ENCODE measurements at places on chromosomes 13 and 19.

DNA sequence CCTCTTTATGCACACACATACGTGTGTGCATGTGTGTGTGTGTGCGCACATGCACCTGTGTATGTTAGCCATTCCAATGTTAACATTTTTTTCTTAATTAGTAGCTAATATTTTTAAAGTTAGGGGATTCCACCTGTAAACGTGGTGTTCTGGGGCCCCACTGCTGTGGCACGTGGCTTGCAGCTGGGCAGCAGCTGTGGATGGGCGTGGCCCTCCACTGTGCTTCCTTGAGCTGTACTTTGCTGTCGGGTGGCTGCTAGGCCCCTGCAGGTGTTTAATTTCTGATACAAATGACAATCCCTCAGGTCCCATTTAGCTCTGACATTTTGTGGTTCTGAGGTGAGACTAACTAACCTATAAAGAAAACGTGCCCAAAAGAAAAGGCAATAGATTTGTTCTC, 58.9 kb upstream of the GJB6 start:
- no peak for DNase-seq

- DNase-seq = no peak
These were observed 578.2 kb downstream of the MYO16 start for GRCh38 chr13:109207622-109208021.

- DNase-seq = no peak
These were observed 87.9 kb upstream of the WASF3 start for GRCh38 chr13:26469602-26470001.

GRCh38 chr13:27375686-27376326, 48.6 kb upstream of the GTF3A start:
- peak; percentile 59 for DNase-seq

- DNase-seq = no peak
These were observed 148.1 kb downstream of the NHLRC3 start for GRCh38 chr13:39186205-39186875.

- DNase-seq = no peak
These were observed 147.9 kb downstream of the TEX29 start for GRCh38 chr13:111468037-111468959.

DNA sequence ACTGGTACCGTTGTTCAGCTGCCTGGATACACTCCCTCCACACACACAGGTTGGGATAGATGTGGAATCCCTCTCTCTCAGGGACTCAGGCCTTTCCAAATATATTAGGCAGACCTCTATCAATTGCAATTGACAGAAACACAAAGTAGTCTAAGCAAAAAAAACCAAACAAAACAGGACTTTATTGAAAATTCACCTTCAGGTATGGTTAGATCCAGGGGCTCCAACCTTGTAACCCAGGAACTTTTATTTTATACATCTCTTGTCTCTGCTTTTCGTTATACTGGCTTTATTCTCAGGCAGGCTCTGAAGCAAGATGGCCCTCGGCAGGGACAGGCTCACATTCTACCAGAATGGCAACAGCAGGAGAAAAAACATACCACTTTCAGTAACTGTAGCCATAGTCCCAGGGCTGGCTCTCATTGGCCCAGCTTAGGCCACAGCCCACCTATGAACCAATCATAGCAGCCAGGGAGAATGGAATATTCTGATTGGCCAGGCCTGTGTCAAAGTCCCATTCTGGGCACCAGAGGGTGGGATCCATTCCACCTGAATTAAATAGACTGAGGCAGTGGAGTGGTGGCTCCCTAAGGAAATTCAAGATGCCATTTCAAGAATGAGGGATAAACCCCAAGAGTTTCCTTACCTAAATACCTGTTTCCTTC, 13.1 kb upstream of the CEACAM19 start:
- no peak for DNase-seq

DNA sequence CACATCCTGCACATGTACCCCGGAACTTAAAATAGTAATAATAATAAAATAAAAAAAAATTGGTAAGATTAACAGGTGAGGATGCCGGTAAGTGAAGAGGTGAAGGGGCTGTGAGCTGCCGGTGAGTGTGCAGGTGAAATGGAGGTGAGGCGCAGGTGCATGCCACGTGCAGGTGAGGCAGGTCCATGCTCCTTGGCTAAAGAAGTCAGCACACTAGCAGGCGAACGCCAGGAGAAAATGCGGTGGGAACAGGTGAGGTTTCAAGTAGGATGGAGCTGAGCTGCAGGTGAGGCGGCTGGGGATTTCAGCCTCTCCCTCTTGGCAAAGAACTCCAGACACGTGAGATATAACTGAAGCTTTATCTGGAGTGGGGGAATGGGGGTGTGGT, 7.5 kb upstream of the TNFSF14 start:
- DNase-seq = no peak

GRCh38 chr19:56301155-56301554, 13.5 kb downstream of the ZSCAN5A start:
- no peak for DNase-seq

GRCh38 chr13:25280396-25280795, 6.9 kb downstream of the MTMR6 start:
- no peak for DNase-seq

DNA sequence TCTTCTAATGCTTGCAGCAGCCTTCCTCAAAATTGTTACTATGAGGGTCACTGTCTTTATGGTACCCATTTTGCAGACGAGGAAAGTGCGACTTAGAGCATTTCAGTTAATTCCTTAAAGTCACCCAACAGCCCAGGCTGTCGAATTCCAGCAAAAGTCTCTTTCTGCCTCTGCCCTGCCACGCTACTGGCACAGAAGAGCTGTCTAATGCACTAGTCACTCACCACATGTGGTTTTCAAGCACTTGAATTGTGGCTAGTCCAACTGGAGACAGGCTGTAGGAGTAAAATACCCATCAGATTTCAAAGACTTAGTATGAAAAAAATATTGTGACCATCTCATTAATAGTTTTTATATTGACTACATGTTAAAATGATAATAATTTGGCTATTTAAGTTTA, 1.7 kb downstream of the FPR1 start:
- DNase-seq = peak; percentile 26

DNA sequence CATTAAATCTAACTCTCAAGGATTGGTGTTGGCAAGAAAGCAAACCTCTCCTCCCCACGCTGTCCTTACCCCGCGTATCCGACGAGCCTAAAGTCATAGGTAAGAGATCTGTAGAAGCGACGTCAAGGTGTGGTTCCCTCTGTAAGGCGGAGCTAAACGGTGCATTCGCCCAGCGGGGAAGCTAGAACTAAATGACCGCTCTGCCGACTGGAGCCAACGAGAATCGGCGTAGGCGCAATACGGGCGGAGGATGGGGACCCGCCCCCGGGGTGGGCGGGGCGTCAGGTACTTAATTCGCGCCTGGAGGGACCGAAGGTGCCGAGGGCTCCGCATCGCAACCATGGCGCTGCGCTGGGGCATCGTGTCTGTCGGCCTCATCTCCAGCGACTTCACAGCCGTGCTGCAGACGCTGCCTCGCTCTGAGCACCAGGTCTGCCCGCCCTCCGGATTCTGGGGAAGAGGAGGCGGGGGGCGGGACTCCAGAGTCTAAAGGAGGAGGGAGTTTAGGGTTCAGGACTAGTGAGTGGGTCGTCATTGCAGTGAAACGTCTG, at the start of gene DHDH:
Gene DHDH, plus strand, starts transcription at position 318 of the 551 bp plus-strand sequence. Its CDS starts 23 bp downstream, at position 341.
- peak; percentile 48 for DNase-seq

DNA sequence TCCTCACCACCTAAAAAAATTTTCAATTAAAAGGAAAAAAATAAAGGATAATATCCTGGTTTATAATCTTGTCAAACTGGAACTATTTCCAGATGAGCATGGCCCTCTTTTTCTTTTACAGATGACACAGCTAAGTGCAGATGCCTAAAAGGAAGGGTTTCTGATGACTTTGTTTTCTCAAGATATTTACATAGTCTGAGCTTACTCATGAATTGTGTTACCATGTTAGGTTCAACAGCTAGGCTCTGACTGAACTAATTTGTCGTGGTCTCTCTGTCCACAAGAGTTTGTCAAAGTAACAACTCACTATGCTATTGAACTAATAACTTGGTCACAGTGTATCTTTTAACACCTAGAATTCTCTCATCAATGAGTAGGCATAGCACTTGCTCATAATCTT, 780.8 kb downstream of the GPC5 start:
- DNase-seq = no peak

- DNase-seq = peak; percentile 9
These were observed 1443.1 kb downstream of the PCDH9 start for GRCh38 chr13:65787082-65787481.

- no peak for DNase-seq
These were observed 14.1 kb downstream of the CFD start for GRCh38 chr19:873561-874041.

GRCh38 chr13:41588899-41589298, 131.5 kb downstream of the RGCC start:
- peak; percentile 94 for DNase-seq

- DNase-seq = no peak
These were observed 116.9 kb downstream of the CCNA1 start for GRCh38 chr13:36549126-36549702.

- peak; percentile 46 for DNase-seq
These were observed 4.4 kb downstream of the SPC24 start for GRCh38 chr19:11151181-11151580.

DNA sequence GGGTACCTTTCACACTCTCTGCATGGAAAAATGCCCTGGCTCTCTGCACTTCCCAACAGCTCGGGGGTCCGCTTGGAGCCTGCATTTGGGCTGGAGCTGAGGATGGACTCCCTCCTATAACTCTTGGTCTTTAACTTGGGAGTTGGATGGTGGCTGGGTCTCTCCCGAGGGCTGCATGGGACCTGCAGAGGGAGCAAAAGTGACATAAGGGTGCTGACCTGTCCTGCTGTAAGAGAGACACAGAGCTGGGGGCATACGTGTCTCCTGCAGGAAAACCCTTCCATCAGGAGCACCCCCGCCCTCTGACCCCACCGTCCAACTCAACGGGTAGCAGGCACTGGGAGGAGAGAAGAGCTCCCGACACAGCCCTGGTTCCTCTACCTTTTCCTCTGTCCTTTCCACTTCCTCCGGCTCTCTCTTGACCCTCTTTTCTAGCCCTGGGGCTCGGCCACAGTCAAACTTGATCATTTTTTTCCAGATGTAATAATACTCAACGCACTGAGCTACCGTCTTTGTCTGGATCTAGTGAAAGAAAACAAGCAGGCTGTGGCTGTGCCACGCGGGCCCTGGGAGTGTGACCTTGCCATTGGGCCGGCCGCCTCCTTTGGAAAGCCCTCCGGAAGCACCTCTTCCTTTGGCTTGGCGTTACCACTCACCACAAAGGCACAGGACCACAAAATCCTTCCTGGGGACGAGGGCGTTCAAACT, 6.8 kb upstream of the NAPA start:
- no peak for DNase-seq

- peak; percentile 3 for DNase-seq
These were observed 269.3 kb upstream of the MIR17HG start for GRCh38 chr13:91078093-91078679.

DNA sequence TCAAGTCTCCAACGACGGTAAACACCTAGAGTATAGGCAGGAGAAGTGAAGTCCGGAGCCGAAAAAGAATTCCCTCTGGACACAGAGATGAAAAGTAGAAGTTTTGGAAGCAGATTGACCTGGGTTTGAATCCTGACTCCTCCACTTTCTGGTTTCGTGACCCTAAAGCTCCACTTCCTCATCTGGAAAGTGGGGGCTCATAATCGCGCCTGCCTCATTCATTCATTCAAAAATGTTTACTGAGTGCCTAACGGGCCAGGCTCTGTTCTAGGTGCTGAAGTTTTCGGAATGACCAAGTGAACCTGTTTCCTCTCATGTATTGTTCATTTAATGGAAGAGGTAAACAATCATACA, 7.1 kb upstream of the EML2 start:
- DNase-seq = no peak

DNA sequence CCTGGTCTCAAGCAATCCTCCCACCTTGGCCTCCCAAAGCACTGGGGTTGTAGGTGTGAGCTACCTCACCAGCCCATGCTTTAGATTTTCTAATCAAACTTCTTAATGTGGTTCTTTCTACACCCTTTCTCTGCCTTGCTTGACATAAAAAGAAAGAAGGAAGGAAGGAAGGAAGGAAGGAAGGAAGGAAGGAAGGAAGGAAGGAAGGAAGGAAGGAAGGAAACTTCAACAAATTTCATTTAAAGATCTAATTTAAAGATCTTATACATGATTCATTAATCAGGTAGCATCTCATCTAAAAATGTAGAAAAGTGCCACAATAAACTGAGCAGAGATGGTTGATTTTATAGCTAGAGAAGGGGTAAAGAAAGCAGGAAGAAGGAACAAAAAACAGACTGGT, 215.0 kb downstream of the DIAPH3 start:
- DNase-seq = no peak

DNA sequence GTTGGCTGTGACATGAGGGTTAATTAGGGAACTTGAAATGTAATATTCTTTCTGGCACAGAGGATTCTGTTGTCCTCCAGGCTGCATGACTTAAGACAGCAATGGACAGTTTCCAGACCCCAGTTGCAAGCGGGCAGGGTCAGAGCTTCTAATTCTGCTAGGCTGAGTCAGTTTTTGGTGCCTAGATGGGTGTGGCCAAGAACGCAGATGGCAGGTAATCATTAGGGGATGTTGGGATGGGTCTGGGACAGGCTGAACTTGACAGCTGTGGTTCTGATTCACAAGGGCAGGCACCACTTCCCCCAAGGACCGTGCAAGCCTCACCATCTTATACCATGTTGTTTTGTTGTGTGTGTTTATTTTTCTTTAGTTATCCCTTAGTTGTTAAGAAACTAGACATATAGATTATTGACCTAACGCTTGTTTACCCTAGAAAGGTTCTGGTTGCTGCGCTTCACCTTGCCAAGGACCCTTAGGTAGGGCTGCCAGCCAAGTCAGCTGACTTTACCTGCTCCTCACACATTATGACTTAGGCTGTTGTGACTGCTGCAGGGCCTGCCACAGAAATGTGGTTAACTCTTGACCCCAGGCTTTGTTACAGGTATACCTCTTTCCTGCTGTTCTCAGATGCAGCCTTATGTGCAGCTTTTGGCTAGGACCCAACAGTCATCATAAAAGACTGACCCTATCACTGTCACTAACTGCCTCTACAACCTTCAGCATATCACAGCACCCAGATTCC, 117.7 kb upstream of the KLF12 start:
- DNase-seq = no peak

DNA sequence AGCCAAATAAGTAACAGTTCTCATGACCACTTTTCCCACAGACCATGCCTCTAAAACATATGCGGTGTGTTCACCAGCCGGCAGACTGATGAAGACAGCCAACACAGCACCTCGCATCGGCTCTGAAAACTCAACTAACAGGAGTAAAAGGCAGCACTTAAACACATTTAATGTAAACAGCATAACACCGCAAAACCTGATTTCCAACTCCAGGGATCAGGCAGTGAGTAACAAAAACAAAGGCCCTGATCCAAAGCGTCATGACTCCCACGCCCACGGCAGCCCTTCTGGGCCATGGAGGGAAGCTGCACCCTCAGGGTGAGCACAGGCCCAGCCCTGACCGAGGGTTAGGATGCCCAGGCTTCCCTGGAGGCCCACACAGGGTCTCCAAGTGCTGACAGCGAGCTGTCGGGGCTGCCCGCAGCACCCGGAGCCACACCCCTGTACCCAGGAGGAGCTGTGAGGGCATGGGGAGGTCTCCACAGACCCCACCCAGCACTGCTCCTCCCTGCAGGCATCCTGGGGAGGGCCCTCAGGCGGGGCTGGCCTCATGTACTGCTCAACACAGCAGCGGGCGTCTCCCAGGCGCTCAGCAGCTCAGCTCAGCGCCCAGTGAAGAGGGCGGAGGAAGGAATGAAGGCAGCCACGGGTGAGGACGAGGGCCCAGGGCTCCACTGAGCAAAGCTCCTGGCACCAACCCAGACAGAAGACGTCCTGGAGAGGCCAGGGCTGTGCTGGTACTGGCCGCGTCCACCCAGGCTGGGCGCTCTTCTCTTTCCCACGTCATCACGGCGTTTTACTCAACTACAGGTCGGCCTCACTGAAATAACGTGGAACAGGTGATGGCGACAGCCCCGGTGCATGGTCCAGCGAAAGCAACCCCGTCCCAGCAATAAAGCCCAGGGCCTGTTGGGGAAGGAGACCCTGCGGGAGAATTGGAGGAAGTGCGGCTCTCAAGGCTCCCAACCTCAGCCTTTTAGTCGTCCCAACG, 53.7 kb downstream of the RASA3 start:
- peak; percentile 91 for DNase-seq

Measured in iris pigment epithelial cell (primary cell).